Esophagus muscularis mucosa (tissue), 4 donors: ENCODE measurements at places on chromosomes 1 and 21. TPM values are rescaled to one million over a fixed set of nuclear protein-coding genes. Genes with fewer than 3 reads are reported as not detected.

GRCh38 chr1:94514095-94514727, 27.3 kb downstream of the F3 start:
- H3K36me3 ChIP-seq: peaks cover 7% of the 10 kb centered on the region
- H3K4me3 ChIP-seq: no peak overlapping the region
- H3K27me3 ChIP-seq: no peaks in the 10 kb centered on the region
- H3K4me1 ChIP-seq: no peaks in the 10 kb centered on the region
- no peak for DNase-seq
- no peak overlapping the region for H3K27ac ChIP-seq

- no peak for DNase-seq
- no peaks in the 10 kb centered on the region for H3K27me3 ChIP-seq
- no peak overlapping the region for H3K27ac ChIP-seq
- no peaks in the 10 kb centered on the region for H3K36me3 ChIP-seq
- no peak overlapping the region for H3K4me3 ChIP-seq
- no peaks in the 10 kb centered on the region for H3K4me1 ChIP-seq
Observed at GRCh38 chr1:178752891-178753290, 27.8 kb downstream of the RALGPS2 start.

DNA sequence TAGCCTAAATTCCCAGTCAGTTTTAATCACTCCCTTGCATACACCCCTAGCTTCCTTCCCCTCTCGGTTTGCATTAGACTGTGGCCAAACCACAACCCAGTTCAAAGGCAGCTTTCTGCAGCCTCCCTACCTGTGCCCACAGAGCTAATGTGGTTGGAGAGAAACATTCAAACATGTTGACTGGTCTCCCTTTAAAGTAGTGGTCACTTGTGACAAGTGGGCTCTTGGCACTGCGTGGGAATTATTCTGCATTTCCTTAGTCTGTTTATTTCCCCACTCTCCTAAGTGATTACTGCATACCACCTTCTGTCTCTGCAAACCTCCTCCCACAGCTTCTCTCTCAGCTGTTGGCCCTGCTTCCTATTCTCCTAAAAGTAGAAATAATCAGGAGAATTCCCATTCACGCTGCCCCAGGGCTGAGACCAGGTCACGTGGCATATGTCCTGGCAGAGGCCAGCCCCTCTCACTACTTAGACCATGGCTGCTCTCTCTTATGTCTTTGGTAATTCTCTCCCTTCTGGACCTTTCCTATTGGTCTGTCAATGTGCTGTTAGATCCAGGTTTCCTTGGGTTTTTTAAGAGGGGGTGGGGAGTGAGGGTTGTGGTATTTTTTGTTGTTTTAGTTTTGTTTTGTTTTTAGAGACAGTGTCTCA, 38.4 kb upstream of the CD101 start:
- H3K36me3 ChIP-seq: peaks cover 53% of the 10 kb centered on the region
- no peaks in the 10 kb centered on the region for H3K27me3 ChIP-seq
- peak; percentile 62 for DNase-seq
- H3K4me1 ChIP-seq: no peaks in the 10 kb centered on the region
- no peak overlapping the region for H3K27ac ChIP-seq

DNA sequence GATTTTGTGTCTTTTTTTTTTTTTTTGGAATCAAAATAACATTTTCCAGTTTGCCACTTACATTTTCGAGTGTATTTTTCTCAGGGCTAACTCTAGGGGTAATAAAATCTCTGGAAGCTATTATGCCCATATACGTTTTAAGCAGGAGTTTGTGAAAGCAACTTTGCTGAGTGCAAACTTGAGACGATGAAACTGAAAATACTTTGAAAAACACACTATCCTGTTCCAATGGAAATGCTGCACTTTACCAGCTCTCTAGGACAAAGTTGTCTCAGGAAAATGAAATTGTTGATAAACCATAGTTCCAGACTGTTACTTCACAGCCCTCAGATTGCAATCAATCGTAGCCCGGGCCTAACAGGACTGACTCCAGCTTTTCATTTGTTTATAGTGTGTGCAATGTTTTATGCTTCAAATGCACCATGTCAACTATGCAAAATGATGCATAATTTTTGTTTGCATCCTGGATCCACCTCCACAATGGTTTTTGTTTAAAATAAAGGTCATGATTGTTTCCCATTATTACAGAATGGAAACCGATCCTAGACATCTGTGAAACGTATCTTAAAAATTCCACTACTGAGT, 220.6 kb upstream of the PKN2 start:
- H3K27me3 ChIP-seq: no peaks in the 10 kb centered on the region
- H3K4me1 ChIP-seq: no peaks in the 10 kb centered on the region
- H3K27ac ChIP-seq: peak overlapping the region; percentile 92
- peak overlapping the region; percentile 58 for H3K4me3 ChIP-seq

- no peaks in the 10 kb centered on the region for H3K27me3 ChIP-seq
- H3K36me3 ChIP-seq: no peaks in the 10 kb centered on the region
- no peak for DNase-seq
- no peak overlapping the region for H3K27ac ChIP-seq
Observed at GRCh38 chr1:198018529-198018928, 101.4 kb downstream of the LHX9 start.

DNA sequence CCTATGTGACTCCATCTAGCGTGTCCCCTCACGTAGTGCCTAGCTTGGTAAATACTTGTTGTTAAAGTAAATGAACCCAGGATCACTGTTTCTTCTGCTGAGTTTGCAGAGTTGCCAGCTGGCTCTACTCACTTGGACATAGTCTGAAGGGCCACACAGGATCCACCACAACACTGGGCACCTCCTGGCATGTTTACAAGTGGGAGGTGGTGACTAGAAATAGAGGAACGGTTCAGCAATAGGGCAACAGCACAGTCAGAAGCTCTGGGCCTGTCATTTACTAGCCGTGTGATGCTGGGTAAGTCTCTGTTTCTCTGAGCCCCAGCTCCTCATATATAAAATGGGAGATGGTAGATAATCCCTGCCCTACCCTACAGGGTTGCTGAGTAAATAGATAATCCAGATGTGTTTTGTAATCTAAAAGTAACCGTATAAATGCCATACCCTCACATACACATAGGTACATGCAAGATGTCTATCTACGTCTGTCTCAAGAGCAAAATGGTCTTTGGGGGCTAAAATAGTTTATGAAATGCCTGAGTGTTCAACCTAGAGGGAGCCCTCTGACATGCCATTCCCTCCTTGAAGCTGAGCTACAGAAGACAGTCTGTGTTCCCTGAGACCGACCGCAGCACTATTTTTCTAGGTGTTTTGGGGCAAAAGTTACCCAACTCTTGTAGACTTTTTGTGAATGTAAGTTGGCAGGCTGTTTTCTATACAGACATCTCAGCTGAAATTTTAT, 20.5 kb downstream of the RNF220 start:
- no peaks in the 10 kb centered on the region for H3K36me3 ChIP-seq
- H3K27ac ChIP-seq: no peak overlapping the region
- no peak overlapping the region for H3K4me3 ChIP-seq
- DNase-seq: no peak

The PYHIN1 gene
- total RNA-seq: not detected

The ENAH gene
- 199 TPM for total RNA-seq

The CELA3B gene
- total RNA-seq: not detected

DNA sequence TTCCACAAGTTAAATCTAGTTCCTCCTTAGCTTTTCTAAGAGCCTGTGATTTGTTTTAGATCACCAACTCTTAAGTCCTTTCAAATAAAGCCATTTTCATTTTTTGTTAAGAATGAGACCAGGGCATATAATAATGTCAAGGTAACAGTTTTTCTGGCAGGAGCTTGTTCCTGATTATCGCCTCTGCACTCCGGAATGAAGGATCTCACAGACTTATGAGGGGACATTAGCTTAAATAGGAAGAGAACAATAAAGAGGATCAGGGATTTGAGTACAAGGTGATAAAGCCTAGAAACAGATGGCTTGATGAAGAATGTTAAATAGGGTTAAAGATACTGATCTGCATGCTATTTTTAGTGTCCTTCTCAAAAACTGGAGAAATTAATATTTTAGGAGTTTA, 13.6 kb upstream of the OTUD7B start:
- no peak overlapping the region for H3K27ac ChIP-seq
- H3K4me3 ChIP-seq: no peak overlapping the region
- H3K27me3 ChIP-seq: no peaks in the 10 kb centered on the region
- H3K36me3 ChIP-seq: no peaks in the 10 kb centered on the region
- H3K4me1 ChIP-seq: no peaks in the 10 kb centered on the region
- no peak for DNase-seq

GRCh38 chr1:89794406-89794805, 26.4 kb upstream of the LRRC8D start:
- no peak for DNase-seq
- no peaks in the 10 kb centered on the region for H3K36me3 ChIP-seq
- H3K4me1 ChIP-seq: no peaks in the 10 kb centered on the region
- no peaks in the 10 kb centered on the region for H3K27me3 ChIP-seq

- H3K27me3 ChIP-seq: peaks cover 44% of the 10 kb centered on the region
- H3K4me3 ChIP-seq: no peak overlapping the region
- peaks cover 47% of the 10 kb centered on the region for H3K36me3 ChIP-seq
- peak overlapping the region; percentile 84 for H3K27ac ChIP-seq
Observed at GRCh38 chr1:1629430-1630190, 2.4 kb upstream of the MMP23B start.

- peak within 1 kb of the TSS; percentile 56 for H3K4me3 ChIP-seq
- H3K4me1 ChIP-seq: peaks cover 16% of the 10 kb centered on the region
- peak within 1 kb of the TSS; percentile 58 for H3K27ac ChIP-seq
- DNase-seq: no peak
- H3K36me3 ChIP-seq: peaks cover 26% of the 10 kb centered on the region
Observed at GRCh38 chr1:966135-966703, at the start of gene PLEKHN1. Gene PLEKHN1 (plus strand): TSS chr1:966482. CDS start chr1:966532, 50 bp downstream.

GRCh38 chr1:29237129-29237821, 953 bp downstream of the PTPRU start:
- H3K4me1 ChIP-seq: peaks cover 25% of the 10 kb centered on the region
- peaks cover 16% of the 10 kb centered on the region for H3K27me3 ChIP-seq

The RNF186 gene
- total RNA-seq: not detected

- H3K27ac ChIP-seq: no peak overlapping the region
- H3K36me3 ChIP-seq: no peaks in the 10 kb centered on the region
- peaks cover 74% of the 10 kb centered on the region for H3K4me1 ChIP-seq
- no peaks in the 10 kb centered on the region for H3K27me3 ChIP-seq
- peak; percentile 77 for DNase-seq
- no peak overlapping the region for H3K4me3 ChIP-seq
Observed at GRCh38 chr1:64472805-64473204, 2.9 kb downstream of the CACHD1 start.

- H3K4me1 ChIP-seq: peaks cover 14% of the 10 kb centered on the region
- no peak overlapping the region for H3K27ac ChIP-seq
- H3K36me3 ChIP-seq: no peaks in the 10 kb centered on the region
- no peak overlapping the region for H3K4me3 ChIP-seq
- no peak for DNase-seq
Observed at GRCh38 chr1:97907886-97908285, 12.9 kb downstream of the DPYD start.

DNA sequence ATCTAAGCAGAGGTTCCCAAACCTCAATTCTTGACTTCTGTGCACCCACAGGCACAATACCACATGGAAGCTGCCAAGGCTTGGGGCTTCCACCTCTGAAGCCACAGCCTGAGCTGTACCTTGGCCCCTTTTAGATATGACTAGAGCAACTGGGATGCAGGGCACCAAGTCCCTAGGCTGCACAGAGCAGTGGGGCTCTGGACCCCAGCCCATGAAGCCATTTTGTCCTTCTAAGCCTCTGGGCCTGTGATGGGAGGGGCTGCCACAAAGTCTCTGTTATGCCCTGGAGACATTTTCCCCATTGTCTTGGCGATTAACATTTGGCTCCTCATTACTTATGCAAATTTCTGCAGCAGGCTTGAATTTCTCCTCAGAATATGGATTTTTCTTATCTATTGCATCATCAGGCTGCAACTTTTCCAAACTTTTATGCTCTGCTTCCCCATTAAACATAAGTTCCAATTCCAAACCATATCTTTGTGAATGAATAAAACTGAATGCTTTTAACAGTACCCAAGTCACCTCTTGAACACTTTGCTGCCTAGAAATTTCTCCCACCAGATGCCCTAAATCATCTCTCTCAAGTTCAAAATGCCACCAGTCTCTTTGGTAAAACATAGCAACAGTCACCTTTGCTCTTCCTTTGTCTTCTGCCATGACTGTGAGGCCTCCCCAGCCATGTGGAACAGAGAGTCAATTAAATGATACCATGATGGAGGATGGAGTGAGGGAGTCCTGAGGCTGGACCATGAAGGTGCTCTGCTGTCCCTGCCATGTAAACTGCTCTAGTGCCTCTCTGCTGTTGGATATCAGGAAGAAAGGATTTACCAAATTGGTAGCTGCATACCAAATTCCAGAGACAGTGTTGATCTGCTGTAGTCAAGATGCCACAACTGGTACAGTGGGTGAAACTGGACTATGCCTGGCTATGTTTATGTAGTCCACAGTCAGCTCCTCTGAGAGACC, 37.6 kb downstream of the RUNX3 start:
- H3K27ac ChIP-seq: no peak overlapping the region
- H3K4me3 ChIP-seq: no peak overlapping the region
- H3K36me3 ChIP-seq: no peaks in the 10 kb centered on the region
- no peak for DNase-seq
- no peaks in the 10 kb centered on the region for H3K4me1 ChIP-seq
- H3K27me3 ChIP-seq: peaks cover 33% of the 10 kb centered on the region

The CA14 gene
- total RNA-seq: not detected

DNA sequence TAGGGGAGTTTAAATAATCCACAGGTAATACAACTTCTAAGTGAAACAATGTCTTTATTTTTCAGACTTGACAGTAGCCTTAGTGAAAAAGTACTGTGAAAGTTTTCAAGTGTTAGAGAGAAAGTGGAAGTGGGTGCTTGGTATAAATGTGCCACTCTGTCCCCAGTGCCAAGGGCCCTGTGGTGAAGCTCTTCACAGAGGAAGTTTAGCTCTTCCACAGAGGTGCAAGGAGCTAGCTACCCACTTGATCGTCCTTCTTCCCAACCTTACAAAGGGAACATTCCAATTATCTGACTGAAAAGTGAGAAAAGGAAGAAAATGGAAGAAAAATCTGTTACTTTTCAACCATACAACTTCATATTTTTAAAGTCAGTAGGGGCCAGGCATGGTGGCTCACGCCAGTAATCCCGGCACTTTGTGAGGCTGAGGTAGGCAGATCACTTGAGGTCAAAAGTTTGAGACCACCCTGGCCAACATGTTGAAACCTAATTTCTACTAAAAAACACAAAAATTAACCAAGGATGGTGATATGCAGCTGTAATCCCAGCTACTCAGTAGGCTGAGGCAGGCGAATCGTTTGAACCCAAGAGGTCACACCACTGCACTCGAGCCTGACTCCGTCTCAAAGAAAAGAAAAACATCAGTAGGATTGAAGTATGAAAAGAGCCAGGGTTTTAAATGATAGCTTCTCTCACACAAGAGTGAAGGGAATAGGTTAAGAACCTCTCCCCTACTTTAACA, 41.0 kb upstream of the PTPRC start:
- no peak overlapping the region for H3K4me3 ChIP-seq
- DNase-seq: no peak
- no peaks in the 10 kb centered on the region for H3K36me3 ChIP-seq
- H3K27ac ChIP-seq: no peak overlapping the region
